ENCODE measurements at places on chromosomes 1 and 21.

GRCh38 chr1:238458899-238459298 is 568.2 kb upstream of the ZP4 start:
- H3K27ac ChIP-seq = no peak overlapping the region
- no peaks in the 10 kb centered on the region for H3K27me3 ChIP-seq
- DNase-seq = no peak

DNA sequence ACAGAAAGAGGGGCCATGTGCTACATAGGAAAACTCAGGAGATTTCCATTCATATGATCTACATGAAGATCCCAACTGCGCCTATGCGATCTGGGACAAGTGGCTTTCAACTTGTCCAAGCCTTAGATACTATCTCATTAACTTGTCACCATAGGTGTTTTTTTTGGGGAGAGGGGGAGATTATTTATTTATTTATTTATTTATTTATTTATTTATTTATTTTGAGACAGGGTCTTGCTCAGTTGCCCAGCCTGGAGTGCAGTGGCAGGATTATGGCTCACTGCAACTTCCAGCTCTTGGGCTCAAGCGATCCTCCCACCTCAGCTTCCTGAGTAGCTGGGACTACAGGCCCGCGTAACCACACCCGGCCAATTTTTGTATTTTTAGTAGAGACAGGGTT is 11.3 kb downstream of the FABP3 start:
- H3K4me3 ChIP-seq = no peak overlapping the region
- no peaks in the 10 kb centered on the region for H3K36me3 ChIP-seq
- no peak overlapping the region for H3K27ac ChIP-seq
- no peak for DNase-seq
- no peaks in the 10 kb centered on the region for H3K27me3 ChIP-seq

- H3K27me3 ChIP-seq = no peaks in the 10 kb centered on the region
- H3K27ac ChIP-seq = no peak overlapping the region
- no peak for DNase-seq
Measured at GRCh38 chr1:66166753-66167152, 367.2 kb upstream of the SGIP1 start.

GRCh38 chr21:40118527-40118926 is 251.3 kb downstream of the PCP4 start:
- DNase-seq = no peak
- no peak overlapping the region for H3K4me3 ChIP-seq
- no peaks in the 10 kb centered on the region for H3K27me3 ChIP-seq
- H3K27ac ChIP-seq = no peak overlapping the region

GRCh38 chr1:96291468-96291867 is 430.1 kb upstream of the PTBP2 start:
- H3K27ac ChIP-seq = no peak overlapping the region
- H3K36me3 ChIP-seq = no peaks in the 10 kb centered on the region
- no peak for DNase-seq
- H3K27me3 ChIP-seq = no peaks in the 10 kb centered on the region

DNA sequence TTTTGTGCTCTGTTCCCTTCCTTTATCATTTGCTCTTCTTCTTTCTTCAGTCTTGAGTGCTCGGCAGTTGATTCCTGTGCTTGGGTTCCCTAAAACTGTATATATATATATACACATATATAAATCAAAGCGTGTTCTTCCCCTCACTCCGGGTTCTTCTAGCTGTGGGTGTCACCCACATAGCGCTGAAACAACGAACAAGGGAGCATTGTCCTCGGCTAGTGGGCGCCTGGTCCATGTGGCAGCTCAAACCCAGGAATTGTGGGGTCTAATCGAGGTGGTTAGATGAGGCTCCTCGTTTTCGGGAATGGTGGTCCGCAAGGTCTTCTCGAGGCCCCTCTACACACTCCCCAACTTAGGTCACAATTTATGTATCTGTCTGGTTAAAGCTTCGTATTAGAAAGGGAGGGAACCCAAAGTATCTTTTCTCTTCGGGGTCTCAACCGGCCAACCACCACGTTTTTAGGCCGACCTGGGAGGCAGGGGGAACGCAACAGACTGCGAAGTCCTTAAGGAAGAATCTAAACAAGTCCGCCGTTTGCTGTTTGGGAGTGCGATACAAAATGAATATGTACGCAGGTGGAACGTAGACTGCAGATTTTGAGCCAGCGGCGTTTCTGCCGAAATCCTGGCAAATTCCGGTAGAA is 504 bp upstream of the SDHC start:
- peak overlapping the region; percentile 89 for H3K27ac ChIP-seq
- H3K4me1 ChIP-seq = no peaks in the 10 kb centered on the region
- H3K36me3 ChIP-seq = no peaks in the 10 kb centered on the region
- peak overlapping the region; percentile 84 for H3K4me3 ChIP-seq
- no peak for DNase-seq
- no peaks in the 10 kb centered on the region for H3K27me3 ChIP-seq

GRCh38 chr1:229271448-229272159 is 693 bp downstream of the RAB4A start:
- H3K27me3 ChIP-seq = no peaks in the 10 kb centered on the region
- no peaks in the 10 kb centered on the region for H3K36me3 ChIP-seq
- H3K27ac ChIP-seq = peak overlapping the region; percentile 95
- H3K4me1 ChIP-seq = peaks cover 39% of the 10 kb centered on the region
- DNase-seq = peak; percentile 76
- H3K4me3 ChIP-seq = peak overlapping the region; percentile 92

DNA sequence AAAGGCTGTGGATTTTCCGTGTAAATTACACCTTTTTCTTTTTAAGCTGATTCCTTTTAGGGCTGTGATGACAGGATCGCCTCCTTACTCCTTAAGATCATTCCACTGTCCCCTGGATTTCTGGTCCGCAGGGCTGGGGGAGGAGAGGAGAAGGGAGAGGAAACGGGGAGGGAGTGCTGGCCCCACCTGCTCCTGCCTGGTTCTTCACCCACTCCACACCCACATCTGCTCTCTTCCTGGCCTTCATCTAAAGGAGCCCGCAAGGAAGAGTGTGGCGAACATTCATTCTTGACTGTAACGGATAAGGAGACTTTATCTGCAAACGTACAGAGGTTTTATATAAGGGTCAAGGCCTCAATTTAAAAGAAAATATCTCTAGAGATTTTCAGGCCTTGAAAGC is 242.0 kb downstream of the RHOU start:
- H3K4me3 ChIP-seq = no peak overlapping the region
- H3K36me3 ChIP-seq = no peaks in the 10 kb centered on the region
- H3K27ac ChIP-seq = no peak overlapping the region
- no peak for DNase-seq

- H3K27me3 ChIP-seq = no peaks in the 10 kb centered on the region
- no peak for DNase-seq
- H3K36me3 ChIP-seq = no peaks in the 10 kb centered on the region
- H3K27ac ChIP-seq = peak overlapping the region; percentile 17
- peaks cover 35% of the 10 kb centered on the region for H3K4me1 ChIP-seq
Measured at GRCh38 chr1:8426996-8427395, 109.1 kb downstream of the SLC45A1 start.

- H3K4me3 ChIP-seq = no peak overlapping the region
- H3K27ac ChIP-seq = no peak overlapping the region
- DNase-seq = no peak
- no peaks in the 10 kb centered on the region for H3K36me3 ChIP-seq
- H3K4me1 ChIP-seq = no peaks in the 10 kb centered on the region
- no peaks in the 10 kb centered on the region for H3K27me3 ChIP-seq
Measured at GRCh38 chr1:64703600-64703999, 41.3 kb upstream of the RAVER2 start.

Measured in Peyer's patch (tissue), 4 donors.